ENCODE measurements at places on chromosomes 7 and 10. TPM values are rescaled to one million over a fixed set of nuclear protein-coding genes. Genes with fewer than 3 reads are reported as not detected.

The IFIT1 gene
- 47.8 TPM for polyA plus RNA-seq

The ANKRD2 gene
- not detected for polyA plus RNA-seq

The ST8SIA6 gene
- 2.0 TPM for polyA plus RNA-seq

The RINT1 gene
- 16.3 TPM for polyA plus RNA-seq

The SEMA3D gene
- polyA plus RNA-seq, result 14.4 TPM

The MALRD1 gene
- 46.1 TPM for polyA plus RNA-seq

The MXI1 gene
- polyA plus RNA-seq, result 25.1 TPM

The NAT16 gene
- polyA plus RNA-seq, result not detected

The DGKB gene
- polyA plus RNA-seq, result 1.3 TPM

The FLNC gene
- polyA plus RNA-seq, result 539 TPM

The PIK3CG gene
- polyA plus RNA-seq, result 2.3 TPM

The EVX1 gene
- polyA plus RNA-seq, result not detected
